ENCODE measurements at places on chromosomes 1 and 21.

DNA sequence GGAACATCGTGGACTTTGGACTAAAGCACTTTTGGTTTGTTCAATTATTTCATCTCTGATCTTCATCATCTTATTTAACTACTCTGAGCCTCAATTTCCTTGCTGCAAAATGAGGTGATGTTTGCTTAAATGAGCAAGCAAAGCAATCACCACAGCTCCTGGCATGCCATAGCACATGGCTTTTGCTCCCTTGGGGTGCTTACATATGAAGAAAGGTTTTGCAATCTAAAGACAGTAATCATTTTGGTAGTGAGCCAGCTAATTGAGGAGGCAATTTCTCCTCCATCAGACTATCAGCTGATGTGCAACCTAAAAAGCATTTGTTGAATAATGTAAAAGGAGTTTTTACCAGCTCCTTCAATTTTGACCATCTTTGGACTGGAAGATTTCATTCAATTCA lies 68.8 kb upstream of the KCNJ15 start:
- no peak for DNase-seq

DNA sequence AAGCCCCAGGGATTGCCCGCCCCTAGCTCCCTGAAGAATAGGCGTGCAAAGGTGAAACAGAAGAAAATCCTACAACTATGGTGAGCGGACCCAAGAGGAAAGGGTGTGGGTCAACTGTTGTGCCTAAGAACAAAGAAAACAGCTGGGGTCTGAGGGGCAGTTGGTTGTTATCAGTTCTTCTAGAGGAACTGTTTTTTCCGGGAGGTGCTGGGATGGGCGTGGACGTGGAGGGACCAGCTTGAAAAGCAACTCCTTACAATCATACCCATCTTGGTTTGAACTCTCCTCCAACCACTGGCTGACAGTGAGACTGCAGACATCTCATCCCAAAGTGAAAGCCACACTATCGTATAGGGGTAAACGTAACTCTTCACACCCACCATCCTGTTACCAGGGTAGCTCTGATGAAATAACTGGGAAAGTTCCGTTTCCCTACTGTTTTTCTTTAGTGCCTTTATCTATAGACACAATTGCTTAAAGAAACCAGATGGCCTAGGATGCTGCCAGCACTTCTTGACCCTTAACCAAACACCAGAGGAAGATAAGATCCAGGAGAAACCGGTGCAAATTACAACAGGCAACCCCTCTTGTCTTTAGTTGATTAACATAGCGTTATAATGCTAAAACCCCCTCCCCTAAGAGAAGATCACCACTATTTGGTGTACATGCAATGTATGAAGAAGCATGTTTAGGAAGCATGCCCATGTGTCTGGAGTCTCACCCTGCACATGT lies 25.6 kb upstream of the FAM89A start:
- no peak for DNase-seq

DNA sequence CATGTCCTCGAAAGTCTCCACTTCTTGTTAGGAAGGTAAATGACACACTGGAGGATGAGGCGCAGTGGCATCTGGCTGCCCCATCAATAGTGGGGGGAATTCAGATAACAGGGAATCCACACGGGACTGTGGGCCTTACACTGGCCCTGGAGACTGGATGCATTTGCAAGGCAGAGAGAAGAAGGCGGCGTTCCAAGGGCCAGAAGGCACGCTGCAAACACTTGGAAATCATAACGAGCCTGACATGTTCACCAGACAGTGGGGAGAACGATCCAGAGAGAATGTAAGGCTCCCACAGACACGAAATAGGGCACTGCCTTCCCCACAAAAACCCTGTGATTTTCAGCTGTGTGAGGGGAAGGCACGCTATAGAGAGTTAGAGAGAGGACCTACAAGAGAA lies 70.5 kb downstream of the PGBD5 start:
- DNase-seq: no peak

- no peak for DNase-seq
These were observed 476.6 kb downstream of the SETD4 start for GRCh38 chr21:35583566-35584216.

GRCh38 chr1:36203554-36204346 lies 20.5 kb upstream of the THRAP3 start:
- DNase-seq: no peak

DNA sequence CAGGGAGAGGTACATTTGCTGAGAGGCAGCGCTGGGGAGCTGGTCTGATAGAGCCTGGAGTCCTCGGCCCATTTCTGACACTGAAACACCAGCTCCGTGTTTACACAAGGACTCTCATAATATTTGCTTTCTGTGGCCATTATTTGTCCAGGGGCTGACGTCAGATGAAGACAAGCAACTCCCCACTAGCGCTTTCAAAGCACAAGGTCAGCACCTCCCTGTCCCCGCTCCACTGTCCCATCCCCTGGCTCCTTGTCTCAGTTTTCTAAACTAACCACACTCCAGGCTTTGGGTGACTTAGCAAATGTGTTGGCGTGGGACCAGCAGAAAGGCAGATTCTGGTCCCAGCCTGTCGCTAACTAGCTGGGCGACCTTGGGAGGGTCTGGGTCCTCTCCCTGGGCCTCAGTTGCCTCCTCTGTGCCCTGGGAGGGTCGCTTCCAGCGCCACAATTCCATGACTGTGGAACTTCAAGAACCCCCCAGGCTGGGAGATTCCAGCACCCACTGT lies 37.4 kb upstream of the ZBTB40 start:
- DNase-seq: no peak

DNA sequence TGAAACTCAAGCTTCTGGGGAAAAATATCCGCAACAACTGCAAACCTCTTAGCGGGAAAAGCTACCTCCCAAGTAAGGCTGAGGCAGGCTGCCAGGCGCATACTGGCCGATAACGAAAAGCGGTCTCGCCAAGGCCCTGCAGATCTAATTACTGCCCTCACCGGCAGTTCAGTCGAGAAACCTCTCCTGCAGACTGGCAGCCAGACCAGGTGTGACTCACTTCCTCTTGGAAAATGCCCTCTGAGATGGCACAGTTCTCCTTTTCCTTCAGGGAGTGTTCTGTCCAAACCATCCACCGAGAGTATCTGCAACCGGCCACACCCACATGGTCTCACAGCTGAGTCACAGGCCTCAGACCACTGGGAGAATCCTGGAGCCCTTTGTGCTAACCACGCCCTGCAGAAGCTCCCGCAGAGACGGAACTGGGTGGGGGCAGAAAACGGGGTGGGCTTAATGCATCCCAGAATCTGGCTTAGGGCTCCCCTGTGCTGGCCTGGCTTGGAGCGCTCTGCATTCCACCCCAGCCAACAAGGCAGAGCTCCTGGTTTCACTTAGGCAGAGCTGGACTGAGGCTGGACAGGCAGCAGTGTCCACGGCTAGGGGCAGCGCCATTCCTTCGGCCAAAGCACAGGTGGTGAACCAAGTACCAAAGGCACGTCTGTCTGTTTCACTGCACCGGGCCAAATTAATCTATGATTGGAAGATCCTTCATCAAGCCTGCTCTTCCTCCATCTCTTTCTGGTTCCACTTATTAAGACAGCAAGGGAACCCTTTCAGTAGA lies 1.2 kb downstream of the S100A10 start:
- no peak for DNase-seq

Measured in CD4-positive, alpha-beta T cell (primary cell).